ENCODE measurements at places on chromosomes 7 and 10.

DNA sequence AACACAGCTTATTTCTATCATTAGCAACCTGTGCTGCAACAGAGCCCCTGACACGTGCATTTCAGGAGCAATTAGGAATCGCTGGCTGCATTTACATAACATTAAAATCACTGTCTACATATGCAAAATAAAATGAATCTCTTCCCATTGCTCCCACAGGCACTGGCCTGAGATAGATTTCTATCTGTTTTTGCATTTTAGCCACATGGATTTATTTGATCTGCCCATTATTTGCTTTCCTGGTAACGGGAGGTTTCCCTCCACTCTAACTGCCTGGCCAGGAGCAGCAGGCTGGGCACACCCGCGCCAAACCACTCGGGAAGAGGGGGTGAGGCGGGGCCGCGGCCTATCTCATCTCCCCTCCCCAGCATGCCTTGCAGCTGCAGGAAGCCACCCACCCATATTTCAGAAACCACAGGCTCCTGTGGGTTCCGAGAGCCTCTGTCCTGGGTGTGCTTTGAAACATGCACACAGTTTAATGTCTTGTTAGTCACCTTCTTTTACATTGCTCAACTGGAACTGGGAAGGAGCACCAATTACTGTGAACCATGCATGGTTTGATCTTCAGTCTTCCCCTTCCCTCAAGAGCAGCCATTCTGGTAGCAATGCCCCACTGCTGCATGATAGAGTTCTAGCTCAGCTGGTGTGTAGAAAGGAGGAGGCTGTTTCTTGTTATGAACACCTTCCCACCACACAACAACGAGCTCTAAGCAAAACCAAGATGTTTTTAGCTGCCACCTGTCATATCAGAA lies 37.7 kb upstream of the IKZF1 start:
- peak; percentile 89 for DNase-seq

GRCh38 chr10:112374724-112375541 lies 1.0 kb downstream of the ACSL5 start:
- no peak for DNase-seq

DNA sequence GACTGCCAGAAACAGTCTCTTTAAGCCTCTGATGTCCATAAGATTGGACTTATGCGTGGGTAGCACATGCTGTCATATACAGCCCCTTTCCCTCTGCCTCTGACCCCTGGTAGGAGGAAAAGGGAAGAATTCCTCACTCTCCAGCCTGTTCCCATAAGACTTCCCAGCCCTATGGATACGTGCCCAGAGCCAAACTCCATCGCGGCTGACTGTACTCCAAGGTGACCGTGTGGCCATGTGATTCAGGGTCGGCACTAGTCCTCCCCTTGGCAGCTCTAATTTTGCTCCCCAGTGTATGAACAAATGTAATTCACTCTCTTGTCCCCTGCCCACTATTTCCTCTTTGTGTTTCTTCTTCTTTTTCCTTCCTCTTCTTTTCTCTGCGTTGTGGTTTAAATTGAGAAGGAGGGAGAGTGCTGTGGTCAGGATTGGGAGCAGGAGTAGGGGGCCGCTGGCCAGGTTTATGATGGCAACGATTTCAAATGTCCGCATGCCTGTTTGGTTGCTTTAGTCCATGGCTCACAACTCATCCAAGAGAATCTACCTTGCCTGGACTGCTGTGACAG lies 43.8 kb downstream of the PRLHR start:
- no peak for DNase-seq

- no peak for DNase-seq
These were observed 271.3 kb upstream of the CACNA2D1 start for GRCh38 chr7:82714883-82715282.

- DNase-seq = no peak
These were observed 2.1 kb upstream of the DHX32 start for GRCh38 chr10:125883211-125883610.

DNA sequence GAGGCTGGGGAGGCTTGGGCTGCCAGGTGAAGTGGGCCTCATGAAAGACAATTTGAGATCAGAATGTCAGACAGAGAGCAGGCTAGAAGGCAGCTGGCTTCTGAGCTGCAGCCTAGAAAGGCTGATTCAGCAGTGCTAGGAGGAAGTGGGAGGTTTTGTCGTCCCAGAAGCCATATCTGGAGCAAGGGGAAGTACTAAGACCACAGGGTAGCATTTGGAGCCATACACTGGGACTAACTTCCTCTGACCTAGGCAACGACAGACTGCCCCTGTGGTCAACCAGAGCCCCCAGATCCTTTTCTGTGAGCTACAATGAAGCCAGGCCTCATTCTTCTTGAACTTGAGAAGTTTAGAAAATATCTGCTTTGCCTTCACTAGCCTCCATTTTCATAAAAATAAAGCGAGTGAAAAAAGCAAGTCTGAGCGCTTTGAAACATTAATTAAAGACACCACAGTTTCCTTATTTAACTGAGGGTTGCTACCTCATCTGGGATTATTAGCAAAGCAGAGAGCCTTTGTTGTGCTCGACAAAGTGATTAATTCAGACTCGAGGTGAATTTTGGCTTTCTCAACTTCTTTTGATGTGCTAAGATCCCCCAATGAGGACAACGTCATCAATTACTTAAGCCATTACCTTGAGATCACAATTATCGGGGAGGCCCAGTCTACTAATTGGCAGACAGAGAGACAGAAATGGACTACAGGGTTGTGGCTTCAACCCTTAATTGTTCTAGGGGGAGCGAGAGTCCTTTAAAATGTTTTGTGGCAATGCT lies 26.6 kb downstream of the TBXAS1 start:
- DNase-seq = peak; percentile 26

DNA sequence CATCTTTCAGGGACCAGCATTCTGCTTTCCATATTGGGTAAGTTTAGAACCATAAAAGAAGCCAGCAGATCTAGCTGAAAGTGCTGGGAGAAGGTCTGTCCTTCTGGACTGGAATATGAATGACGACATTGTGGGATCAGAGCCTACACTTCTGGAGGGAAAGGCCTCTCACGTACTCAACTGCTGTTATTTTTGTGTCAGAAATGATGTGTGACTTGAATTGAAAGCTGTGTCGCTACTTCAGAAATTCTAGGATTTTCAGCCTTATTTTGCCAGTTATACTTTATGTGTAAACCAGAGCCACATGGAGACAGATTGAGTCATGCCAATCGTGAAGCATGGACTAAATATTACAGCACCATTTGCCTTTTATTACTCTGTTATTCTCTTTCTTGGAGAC lies 231.0 kb downstream of the KIAA1217 start:
- no peak for DNase-seq

GRCh38 chr7:15507171-15507570 lies 54.6 kb downstream of the AGMO start:
- DNase-seq = no peak
